ENCODE measurements at places on chromosomes 7 and 10. TPM values are rescaled to one million over a fixed set of nuclear protein-coding genes. Genes with fewer than 3 reads are reported as not detected.

DNA sequence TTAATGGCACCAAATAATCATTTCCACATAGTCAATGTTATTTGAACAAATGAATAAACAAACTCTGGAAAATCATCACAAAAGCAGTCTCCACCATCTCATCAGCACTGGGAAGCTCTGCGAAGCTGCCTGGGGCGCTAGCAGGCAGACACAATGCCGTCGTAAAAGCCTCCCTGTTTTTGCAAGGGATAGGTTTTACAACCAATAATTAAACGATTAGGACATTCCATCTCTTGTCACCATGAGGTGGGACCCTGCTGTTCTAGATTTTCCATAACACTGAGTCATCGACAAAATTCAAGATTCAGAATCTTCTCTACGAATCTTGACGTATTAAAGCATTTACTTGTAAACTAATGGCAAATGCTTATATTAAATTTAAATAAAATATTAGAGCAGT is 172.8 kb upstream of the AKR1E2 start:
- DNase-seq, result no peak

- no peak for DNase-seq
Measured at GRCh38 chr10:132906836-132907235, 35.5 kb downstream of the CFAP46 start.

- DNase-seq, result no peak
Measured at GRCh38 chr10:78038105-78038504, 4.4 kb downstream of the RPS24 start.

Gene OR9A2
- total RNA-seq, result not detected

GRCh38 chr10:33331379-33331694 is 3.1 kb downstream of the NRP1 start:
- no peak for DNase-seq
